ENCODE measurements at places on chromosomes 3 and 15. TPM values are rescaled to one million over a fixed set of nuclear protein-coding genes. Genes with fewer than 3 reads are reported as not detected.

DNA sequence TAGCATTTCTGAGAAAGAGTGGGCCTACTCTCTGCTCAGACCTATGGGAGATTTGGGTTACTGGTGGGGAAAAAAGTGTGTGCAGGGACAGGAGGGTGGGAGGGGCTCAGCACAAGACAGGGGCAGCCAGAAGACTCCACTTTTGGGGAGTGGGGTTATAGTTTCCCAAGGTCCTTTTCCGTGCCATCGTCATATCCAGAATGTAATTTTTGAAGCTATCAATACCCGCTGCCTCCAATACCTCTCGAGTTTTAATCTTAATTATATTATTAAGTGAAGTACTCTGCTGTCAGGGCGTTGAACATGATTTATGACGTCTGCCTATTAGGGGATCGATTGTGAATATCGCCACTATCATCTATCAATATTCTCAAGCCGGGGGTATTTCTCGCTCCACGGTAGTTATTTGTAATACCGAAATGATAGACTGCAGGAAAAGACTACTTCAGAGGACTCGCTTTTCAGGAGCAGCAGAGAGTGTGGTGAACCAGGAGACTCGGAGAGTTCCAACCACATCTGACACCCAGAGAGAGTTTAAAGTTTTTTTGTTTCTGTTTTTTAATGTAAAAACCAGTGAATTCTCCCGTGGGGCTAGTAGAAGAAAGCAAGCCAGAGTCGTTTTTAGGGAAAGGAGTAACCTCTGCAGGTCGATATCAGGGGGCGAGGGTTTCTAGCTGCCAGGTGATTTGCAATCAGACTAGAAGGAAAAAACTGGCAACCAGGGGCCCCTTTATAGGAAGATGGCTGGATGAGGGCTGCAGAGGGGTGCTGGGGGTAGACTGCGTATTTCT is 20.6 kb downstream of the NR2F2 start:
- no peak for DNase-seq
- H3K4me3 ChIP-seq: no peak overlapping the region
- peaks cover 29% of the 10 kb centered on the region for H3K4me1 ChIP-seq
- H3K27ac ChIP-seq: no peak overlapping the region
- H3K27me3 ChIP-seq: no peaks in the 10 kb centered on the region
- H3K36me3 ChIP-seq: peaks cover 15% of the 10 kb centered on the region

DNA sequence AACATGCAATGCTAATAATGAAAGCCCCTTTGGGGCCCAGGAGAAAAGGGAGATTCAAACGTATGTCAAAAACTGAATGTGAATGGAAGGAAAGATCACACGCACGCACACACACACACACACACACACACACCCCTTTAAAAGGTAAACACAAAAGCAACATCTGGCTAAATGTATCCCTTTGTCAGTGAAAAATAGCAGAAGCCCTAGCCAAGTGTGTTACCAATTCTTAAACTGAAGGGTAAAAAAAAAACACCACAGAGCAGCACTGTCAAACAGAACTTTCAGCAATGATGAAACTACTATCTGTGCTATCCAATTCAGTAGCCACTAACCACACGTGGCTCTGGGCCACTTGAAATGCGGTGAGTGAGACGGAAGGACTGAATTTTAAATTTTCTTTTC is 4.9 kb downstream of the RFTN1 start:
- peaks cover 9% of the 10 kb centered on the region for H3K36me3 ChIP-seq
- no peak for DNase-seq
- H3K4me1 ChIP-seq: peaks cover 18% of the 10 kb centered on the region
- no peak overlapping the region for H3K4me3 ChIP-seq
- H3K27ac ChIP-seq: no peak overlapping the region
- H3K27me3 ChIP-seq: no peaks in the 10 kb centered on the region

- H3K27ac ChIP-seq: no peak overlapping the region
- no peaks in the 10 kb centered on the region for H3K36me3 ChIP-seq
- H3K4me3 ChIP-seq: no peak overlapping the region
Observed at GRCh38 chr3:142850395-142851023, 38.4 kb downstream of the PCOLCE2 start.

GRCh38 chr3:143497382-143497781 is 350.9 kb downstream of the SLC9A9 start:
- no peak overlapping the region for H3K4me3 ChIP-seq
- H3K36me3 ChIP-seq: no peaks in the 10 kb centered on the region
- no peaks in the 10 kb centered on the region for H3K27me3 ChIP-seq
- no peak overlapping the region for H3K27ac ChIP-seq

The RLBP1 gene
- polyA plus RNA-seq: not detected

The MEX3B gene
- polyA plus RNA-seq: 12.9 TPM
